ENCODE measurements at places on chromosomes 13 and 19. TPM values are rescaled to one million over a fixed set of nuclear protein-coding genes. Genes with fewer than 3 reads are reported as not detected.

Gene FAAP24
- 10.0 TPM for total RNA-seq

DNA sequence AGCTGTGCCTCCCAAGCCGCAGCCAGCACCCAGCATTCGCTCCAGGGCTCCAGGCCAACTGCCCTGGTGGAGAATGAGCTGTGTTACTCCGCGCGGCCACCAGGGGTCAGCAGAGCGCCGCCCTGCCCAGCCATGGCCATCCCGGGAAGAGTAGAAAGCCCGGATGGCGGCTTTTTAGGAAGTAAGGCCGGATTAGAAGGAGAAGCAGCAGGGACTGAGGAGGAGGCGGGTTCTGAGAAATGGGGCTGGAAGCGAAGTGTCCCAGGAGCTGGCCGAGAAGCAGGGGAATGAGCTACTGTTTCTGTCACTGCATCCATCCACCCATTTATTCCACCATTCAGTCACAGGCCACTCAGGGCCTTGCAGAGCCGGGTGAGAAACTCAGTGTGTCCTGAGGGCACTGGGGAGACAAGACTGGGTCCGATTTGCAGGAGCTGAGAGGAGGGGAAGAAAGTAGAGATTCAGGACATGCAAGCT is 6.6 kb upstream of the NPAS1 start:
- peak; percentile 86 for DNase-seq

DNA sequence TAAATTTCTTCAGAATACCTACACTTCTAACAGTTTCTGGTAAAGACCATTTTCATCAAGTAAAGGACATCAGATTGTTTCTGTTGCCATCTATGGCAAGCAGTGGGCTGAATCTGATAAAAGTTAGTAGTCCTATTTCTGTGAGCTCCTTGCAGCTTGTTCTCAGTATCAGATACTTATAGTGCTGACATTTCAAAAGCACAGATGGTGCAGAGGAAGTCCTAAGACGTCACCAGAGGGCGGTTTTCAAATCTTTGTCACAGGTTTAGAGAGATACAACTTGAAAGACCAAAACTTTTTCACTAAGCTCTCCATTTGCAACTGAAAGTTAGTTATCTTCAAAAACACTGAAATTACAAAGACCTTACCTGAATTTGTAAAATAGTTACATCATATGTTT is 719.8 kb downstream of the SLITRK1 start:
- peak; percentile 3 for DNase-seq

GRCh38 chr19:4369888-4370260 is 26.5 kb downstream of the MPND start:
- peak; percentile 48 for DNase-seq

Gene RFXAP
- 29.2 TPM for total RNA-seq

GRCh38 chr13:33490461-33491327 is 205.1 kb upstream of the STARD13 start:
- DNase-seq, result peak; percentile 79

DNA sequence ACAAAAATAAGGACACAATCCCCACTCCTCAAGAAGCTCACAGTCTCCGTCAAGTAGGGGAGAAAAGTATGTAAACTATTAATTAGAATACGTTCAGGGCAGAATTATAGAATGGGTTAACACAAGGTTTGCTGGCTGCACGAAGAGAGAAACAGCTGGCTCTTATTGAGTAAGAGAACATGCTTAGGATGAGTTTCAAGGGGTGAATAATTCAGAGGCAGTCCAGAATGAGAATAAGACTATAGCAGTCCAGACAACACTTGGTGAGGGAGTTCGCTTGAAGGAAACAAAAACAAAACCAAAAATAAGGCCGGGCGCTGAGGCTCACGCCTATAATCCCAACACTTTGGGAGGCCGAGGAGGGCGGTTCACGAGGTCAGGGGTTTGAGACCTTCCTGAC is 61.9 kb downstream of the THSD1 start:
- DNase-seq, result no peak

DNA sequence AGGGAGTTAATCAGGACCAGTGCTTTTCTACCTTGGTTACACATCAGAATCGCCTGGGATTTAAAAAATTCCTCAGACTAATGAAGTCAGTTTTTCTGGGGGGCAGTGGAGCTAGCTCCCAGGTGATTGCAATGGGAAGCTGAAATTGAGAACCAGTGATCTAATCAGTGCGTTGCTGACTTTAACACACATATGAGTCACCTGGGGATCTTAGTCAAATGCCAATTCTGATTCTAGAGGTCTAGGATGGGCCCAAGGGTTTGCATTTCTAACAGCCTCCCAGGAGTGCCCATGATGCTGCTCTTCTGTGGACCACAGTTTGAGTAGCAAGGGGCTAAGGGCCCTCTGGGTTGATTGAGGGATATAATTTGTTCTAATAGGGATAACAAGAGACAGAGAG is 54.5 kb downstream of the KL start:
- DNase-seq, result no peak

GRCh38 chr13:41562083-41562482 is 104.7 kb downstream of the RGCC start:
- peak; percentile 29 for DNase-seq

DNA sequence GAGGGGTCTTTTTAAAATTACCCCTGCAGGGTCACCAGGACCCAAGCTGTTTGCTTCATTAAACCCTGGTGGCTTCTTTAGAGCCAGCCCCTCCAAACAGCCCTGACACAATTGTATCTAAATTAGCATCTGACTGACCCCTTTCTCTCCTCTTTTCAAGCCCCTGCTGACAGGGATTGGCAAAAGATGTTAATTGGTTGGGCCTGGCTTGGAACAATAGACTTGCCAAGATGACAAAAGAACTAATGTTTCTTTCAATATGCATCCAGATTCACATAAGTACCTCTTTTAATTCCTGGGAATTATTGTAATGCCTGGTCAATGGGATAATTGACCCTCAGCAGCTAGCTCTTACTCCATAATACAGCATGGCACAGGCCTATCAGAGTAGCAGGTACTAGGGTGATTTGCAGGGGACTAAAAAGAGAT is 140.8 kb downstream of the SHISA2 start:
- no peak for DNase-seq

Gene CACNG7
- not detected for total RNA-seq

Gene C5AR2
- not detected for total RNA-seq

All from A673 (cell line).